ENCODE measurements at places on chromosomes 5 and 9. TPM values are rescaled to one million over a fixed set of nuclear protein-coding genes. Genes with fewer than 3 reads are reported as not detected.

DNA sequence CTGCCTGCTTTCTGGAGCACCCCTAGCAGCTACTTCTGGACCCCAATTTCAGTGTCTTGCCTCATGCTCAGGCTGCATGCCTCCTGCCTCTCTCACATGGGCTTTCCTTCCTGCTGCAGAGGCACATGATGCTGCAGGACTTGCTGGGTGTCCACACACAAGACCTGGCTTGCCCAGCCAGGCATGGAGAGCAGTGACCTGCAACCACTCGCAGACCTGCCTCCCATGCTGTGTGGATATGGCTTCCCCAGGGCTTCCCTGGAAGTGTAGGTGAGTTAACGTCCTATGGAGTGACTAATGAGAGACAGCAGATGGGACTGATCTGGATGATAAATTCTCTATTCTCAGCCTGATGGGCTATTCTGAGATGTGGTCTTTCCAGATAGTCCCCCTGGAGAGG lies 53.2 kb upstream of the SMIM32 start:
- no peak for DNase-seq

S1PR3 gene
- polyA plus RNA-seq = 11.8 TPM

GRCh38 chr5:66475731-66476130 lies 120.5 kb upstream of the MAST4 start:
- no peak for DNase-seq

TAF11L3 gene
- polyA plus RNA-seq = not detected

DNA sequence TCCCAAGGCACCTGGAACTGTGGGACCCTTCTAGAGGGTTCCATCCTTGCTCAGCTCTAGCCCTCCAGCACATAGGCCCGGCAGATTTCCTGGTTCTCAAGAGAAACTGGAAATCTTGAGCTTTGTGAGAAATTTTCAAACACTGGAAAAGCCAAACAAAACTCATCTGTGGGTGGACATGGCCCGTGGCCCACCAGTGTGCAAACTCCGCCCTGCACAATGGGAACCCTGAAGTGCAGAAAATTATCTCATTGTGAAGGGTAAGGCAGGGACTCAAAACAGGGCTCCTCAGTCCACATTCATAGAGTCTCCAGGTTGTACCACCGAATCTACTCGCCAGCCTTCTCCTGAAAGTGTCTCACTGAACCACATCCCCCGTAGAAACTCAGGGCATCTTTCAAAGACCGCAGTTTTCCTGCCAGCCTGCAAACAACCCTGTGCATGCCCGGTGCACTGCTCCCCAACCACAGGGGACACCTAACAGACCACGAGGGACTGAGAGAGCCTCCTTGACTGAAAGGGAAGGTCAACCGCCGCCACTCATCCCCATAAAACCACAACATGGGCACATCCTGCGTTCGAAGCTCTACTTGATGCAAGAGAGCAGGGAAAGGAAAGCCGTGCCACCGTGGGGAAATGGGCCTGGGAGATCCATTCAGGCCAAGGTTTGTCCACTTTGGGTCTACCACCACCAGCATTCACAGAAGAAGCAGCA lies 18.1 kb downstream of the ADAMTS2 start:
- no peak for DNase-seq

DNA sequence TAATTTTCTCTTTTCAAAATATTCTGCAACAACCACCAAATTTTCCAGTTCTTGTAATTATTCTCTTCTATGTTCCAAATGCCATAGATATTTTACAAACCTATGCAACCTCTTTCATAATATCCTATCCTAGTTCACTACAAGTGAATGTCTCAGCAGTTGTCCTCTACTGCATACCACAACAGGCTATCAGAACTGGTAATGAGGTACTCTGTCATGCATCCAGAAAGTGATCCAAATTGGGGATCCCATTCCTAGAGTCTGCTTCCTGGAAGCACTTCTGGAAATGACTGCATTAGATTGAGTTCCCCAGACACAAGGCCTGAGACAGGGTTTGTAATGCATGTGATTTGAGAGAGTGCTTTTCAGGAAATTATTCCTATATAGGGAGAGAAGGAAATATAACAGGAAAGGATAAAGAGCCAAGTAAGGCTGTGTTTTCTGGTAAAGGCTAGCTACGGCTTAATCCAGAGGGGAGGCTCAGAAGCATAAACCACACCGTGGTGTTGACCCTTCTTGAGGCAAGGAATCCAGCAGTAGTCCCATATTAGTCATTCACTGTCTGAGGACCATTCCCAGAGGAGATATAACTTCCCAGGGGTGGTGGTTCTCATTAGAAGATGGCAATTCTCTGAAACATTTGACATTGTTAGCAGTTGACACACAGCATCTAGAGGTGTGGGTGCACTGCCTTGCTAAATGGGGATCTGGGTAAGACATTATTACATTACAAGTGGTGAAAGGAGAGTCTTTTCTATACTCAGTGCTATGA lies 80.3 kb upstream of the FST start:
- DNase-seq = peak; percentile 56

DNA sequence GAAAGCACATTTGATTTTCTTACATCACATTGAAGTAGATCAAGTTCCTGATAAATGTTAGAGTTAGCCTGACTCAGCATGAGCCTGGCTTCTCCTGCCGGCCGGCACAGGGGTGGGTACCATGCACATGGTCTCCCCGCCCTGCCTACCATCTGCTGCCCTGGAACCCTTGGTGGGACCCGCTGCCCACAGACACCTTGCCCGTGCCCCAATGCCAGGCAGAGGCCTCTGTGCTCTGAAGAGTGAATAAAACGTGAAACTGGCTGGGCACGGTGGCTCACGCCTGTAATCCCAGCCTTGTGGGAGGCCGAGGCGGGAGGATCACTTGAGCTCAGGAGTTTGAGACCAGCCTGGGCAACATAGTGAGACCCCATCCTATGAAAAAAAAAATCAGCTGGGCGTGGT lies 17.3 kb downstream of the EXD3 start:
- no peak for DNase-seq

DNA sequence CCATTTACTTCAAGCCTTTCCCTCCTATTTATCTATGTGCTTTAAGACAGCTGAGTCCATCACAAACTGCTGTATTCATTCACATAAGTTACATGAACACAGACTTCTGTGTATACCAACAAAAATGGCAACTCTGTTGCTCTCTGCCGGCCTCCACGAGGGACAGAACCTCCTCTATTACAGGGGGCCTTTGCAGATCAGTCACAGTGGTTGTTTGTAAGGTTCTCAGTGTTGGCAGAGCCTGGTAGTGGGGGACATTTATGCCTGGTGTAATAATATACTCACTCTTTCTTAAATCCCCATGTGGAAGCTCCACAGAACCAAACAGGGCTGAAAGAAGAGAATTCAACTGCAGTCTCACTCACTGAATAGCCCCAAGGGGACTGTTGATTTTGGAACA lies 76.5 kb downstream of the SLC1A1 start:
- DNase-seq = no peak

- DNase-seq = no peak
Measured at GRCh38 chr5:123802298-123802951, 290.4 kb downstream of the CSNK1G3 start.

TRMO gene
- 9.6 TPM for polyA plus RNA-seq

- peak; percentile 42 for DNase-seq
Measured at GRCh38 chr5:149387081-149387631, 8.1 kb upstream of the IL17B start.

RELL2 gene
- 2.9 TPM for polyA plus RNA-seq

IRX1 gene
- 1.6 TPM for polyA plus RNA-seq

GRCh38 chr9:108963459-108964143 lies 29.4 kb downstream of the ABITRAM start:
- DNase-seq = peak; percentile 61

- DNase-seq = no peak
Measured at GRCh38 chr5:173633304-173633703, 16.9 kb upstream of the BOD1 start.

DNA sequence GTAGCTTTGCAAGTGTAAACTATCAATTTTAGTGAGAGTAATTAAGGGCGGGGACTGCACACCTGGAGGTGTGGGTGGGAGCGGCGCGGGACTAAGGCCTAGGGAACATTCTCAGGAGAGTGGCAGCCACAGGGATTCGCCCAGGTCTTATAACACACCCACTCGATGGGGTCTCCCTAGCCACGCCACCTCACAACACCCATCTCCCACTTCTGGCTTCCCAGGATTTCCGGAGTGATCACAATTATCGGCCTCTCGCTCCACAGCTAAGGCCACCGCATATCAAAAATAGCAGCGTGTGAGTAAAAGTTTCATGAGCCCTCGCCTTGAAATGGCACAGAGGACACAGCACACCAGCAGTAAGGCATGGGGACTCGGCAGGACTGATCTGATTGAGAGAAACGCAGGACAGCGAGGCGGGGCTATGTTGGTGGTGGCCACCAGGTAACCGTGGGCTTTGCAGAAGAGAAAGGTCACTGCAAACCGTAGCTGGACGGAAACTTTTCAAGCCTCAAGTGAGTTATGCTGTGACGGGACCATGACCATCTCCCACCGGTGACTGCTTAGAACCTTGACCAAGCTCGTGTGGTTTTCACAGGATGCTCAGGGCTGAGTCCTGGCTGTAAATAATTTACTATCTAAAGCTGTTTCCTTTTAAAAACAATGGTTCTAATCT lies 1.1 kb upstream of the LPAR1 start:
- DNase-seq = no peak

FAM221B gene
- not detected for polyA plus RNA-seq

NOXA1 gene
- 0.15 TPM for polyA plus RNA-seq

DNA sequence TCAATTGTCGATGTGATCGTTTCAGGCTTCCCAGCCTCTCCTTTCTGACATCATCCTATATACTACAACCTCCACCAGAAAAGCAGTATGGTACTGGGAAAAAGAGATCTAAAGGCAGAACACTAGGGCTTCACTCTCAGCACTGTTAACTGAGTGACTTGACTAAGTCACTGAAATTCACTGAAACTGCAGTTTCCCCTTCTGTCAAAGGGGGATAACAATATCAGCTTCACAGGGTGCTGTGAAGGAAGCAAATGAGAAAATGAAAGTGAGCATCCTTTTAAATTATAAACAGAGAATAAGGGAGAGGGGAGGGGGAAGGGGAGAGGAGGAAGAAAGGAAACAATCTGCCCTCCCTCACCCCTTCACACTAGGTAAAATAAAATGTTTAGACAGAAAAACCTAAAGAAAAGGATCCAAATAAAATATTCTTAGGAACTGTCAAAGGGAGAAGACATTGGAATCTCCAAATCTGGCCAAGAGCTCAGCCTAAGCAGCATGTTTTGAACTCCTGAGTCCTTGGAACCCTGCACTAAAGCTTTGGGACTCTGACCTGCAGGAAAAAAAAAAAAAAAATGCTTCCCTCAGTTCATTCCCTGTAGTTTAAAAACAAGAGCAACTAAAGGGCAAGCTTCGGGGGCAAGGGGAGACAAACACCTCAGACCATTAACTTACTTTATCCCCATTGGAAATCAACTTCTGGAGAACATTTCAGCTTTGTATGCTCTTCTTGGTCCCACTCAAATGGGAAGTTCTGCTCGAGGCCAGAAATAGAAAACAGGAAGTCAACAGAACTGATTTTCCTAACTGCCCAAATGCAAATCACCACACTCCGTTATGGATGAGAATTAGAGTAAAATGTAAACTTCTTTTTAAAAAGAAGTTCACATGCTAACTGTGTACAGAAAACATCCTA lies 178.3 kb downstream of the DEPDC1B start:
- no peak for DNase-seq

SIMC1 gene
- 8.6 TPM for polyA plus RNA-seq

DNA sequence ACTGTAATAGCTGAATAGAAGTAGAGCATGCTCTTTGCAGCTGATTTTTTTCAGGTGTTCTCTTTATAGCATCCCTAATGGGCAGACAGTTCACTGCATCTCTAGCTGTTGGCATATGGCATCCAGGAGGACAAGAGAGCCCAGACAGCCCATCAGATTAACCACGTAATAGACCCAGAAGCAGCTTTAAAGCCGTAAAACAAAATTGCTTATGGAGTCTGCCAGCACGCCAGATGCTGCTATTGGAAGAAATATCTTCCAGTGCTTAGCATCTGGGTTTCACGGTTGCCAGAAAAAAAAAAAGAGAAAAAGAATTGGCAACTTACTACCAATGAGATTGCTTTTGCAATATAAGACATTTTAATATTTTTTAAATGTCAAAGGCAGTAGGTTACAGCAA lies 869.4 kb upstream of the NUDT12 start:
- no peak for DNase-seq

DNA sequence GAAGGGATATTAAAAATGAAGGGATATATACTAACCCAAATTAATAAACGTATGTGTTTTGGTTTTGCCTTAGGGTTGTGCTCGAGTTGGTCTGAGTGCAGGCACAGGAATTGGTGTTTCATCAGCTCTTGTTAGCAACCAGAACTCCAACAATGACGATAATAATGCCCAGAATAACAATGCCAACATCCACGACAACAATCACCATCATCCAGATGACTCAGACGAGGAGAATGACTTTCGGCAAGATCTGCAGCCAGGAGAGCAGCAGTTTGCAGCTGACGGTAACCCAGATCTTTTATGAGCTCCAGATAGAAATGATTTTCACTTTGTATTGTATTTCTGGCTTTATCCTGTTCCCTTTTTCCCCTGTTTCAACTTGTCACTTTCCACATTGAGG lies 33.2 kb downstream of the FBXO38 start:
- DNase-seq = peak; percentile 86

DNA sequence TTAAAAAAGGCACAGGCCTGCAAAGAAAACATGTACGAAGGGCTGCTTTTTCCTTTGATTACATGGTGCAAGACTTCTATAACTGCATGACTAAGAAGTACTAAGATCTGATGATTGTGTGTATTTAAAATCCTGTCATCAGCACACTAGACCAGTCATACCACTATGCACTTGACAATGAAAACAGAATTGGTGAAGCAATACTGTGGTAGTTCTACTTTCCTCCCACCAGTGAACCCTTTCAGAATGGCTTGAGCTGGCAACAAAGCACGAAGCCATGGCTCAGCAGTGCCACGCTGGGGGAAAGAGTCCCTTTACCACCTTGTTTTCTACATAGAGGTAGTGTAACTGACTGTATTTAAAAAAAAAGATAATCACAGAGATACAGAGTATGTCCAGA lies 49.0 kb upstream of the POU5F2 start:
- peak; percentile 72 for DNase-seq

- DNase-seq = no peak
Measured at GRCh38 chr5:33270671-33271070, 170.1 kb upstream of the TARS1 start.

DNA sequence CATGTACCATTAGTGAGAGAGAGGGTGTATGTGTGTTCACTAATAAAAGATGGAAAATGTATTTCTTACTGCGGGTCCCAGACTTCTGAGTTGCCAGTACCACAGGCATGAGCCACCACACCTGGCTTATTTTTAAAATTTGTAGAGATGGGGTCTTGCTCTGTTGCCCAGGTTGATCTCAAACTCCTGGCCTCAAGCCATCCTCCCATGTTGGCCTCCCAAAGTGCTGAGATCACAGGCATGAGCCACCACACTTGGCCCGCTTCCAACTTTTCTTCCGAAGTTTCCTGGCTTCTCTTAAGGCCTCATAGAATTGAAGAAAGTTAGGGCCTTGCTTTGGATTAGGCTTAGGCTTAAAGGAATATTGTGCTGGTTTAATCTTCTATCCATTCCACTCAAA lies 40.4 kb upstream of the F2RL2 start:
- DNase-seq = no peak

- DNase-seq = no peak
Measured at GRCh38 chr5:168401880-168402279, 84.4 kb upstream of the RARS1 start.

- DNase-seq = no peak
Measured at GRCh38 chr5:175032741-175033151, 308.4 kb downstream of the MSX2 start.

CER1 gene
- polyA plus RNA-seq = not detected

PRUNE2 gene
- polyA plus RNA-seq = 2.8 TPM

ANXA2R gene
- polyA plus RNA-seq = 0.56 TPM

SREK1IP1 gene
- 30.5 TPM for polyA plus RNA-seq

ELOVL7 gene
- polyA plus RNA-seq = not detected

All from GM23248 (cell line).